ENCODE measurements at places on chromosomes 2 and 18.

DNA sequence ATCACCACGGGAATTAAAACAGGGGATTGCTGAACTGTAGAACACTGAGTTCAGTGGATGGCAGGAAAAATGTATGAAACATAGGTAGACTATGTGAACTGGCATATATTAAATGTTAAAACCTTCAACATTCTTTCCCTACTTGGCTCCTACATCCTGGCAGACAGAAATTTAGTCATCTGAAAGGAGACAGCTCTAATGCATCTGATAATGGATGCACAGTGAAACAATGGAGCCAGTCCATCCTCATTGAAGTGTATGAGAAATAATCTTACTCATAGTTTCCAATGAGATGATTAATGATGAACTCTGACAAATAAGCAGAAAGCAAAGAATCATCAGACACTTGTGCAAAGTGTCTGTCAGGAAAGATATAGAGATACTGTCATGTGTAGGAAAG, 1629.7 kb upstream of the TMEFF2 start:
- H3K4me3 ChIP-seq, result no peak overlapping the region
- no peaks in the 10 kb centered on the region for H3K36me3 ChIP-seq
- no peak for DNase-seq
- H3K4me1 ChIP-seq, result no peaks in the 10 kb centered on the region
- H3K27me3 ChIP-seq, result no peaks in the 10 kb centered on the region

- no peak for DNase-seq
- no peaks in the 10 kb centered on the region for H3K27me3 ChIP-seq
- no peaks in the 10 kb centered on the region for H3K36me3 ChIP-seq
- no peak overlapping the region for H3K27ac ChIP-seq
- H3K4me3 ChIP-seq, result no peak overlapping the region
Measured at GRCh38 chr18:4691836-4692235, 236.7 kb upstream of the DLGAP1 start.

- H3K4me1 ChIP-seq, result no peaks in the 10 kb centered on the region
- H3K27me3 ChIP-seq, result no peaks in the 10 kb centered on the region
- no peak overlapping the region for H3K4me3 ChIP-seq
Measured at GRCh38 chr2:217045700-217046475, 186.0 kb upstream of the TNP1 start.

GRCh38 chr2:9998916-9999654, 44.3 kb upstream of the KLF11 start:
- H3K27me3 ChIP-seq, result no peaks in the 10 kb centered on the region
- DNase-seq, result peak; percentile 18
- no peak overlapping the region for H3K4me3 ChIP-seq
- no peak overlapping the region for H3K27ac ChIP-seq
- peaks cover 14% of the 10 kb centered on the region for H3K4me1 ChIP-seq
- no peaks in the 10 kb centered on the region for H3K36me3 ChIP-seq

DNA sequence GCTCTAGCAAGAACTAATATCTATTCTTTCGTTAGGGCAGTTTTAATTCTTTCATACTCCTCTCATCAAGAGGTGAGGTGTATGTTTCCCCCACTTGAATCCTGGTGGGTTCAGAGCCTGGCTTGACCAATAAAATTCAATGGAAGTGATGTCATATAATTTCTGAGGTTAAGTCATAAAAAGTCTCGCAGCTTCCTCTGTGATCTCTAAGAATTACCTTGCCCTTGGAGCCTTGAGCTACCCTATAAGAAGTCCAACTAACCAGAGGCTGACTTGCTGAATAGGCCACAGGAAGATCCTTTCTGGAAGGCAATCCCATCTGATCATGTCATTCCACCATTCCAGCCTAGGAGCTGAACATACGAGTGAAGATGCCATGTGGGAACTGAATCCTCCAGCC, 26.1 kb upstream of the INO80D start:
- H3K36me3 ChIP-seq, result peaks cover 42% of the 10 kb centered on the region
- no peak for DNase-seq
- H3K27me3 ChIP-seq, result no peaks in the 10 kb centered on the region
- H3K4me1 ChIP-seq, result no peaks in the 10 kb centered on the region
- no peak overlapping the region for H3K27ac ChIP-seq

DNA sequence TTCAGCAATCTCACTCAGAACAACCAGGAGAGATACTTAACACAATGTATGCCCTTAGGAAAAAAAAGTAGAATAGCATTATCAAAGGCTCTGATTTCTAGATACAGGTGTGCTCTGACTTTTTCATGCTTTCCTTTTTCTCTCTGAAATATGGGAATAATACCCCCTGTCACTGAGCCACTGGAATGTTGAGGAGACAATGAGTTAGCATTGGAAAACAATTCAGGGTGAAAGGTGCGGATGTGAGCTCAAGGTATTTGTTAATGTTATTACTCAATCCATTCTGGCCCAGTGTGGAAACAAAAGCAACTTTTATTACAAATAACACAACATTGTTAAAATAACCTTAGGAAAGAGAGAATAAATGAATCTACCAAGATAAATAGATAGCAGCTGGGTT, 228.0 kb downstream of the IKZF2 start:
- no peak for DNase-seq
- no peak overlapping the region for H3K4me3 ChIP-seq
- H3K27me3 ChIP-seq, result no peaks in the 10 kb centered on the region

GRCh38 chr2:102788885-102789260, 27.0 kb downstream of the TMEM182 start:
- DNase-seq, result no peak
- H3K36me3 ChIP-seq, result no peaks in the 10 kb centered on the region
- H3K27me3 ChIP-seq, result no peaks in the 10 kb centered on the region
- H3K4me3 ChIP-seq, result no peak overlapping the region
- no peak overlapping the region for H3K27ac ChIP-seq

GRCh38 chr2:19547321-19547720, 188.9 kb upstream of the OSR1 start:
- H3K27me3 ChIP-seq, result no peaks in the 10 kb centered on the region
- no peak overlapping the region for H3K27ac ChIP-seq
- no peaks in the 10 kb centered on the region for H3K36me3 ChIP-seq
- H3K4me1 ChIP-seq, result no peaks in the 10 kb centered on the region

GRCh38 chr18:50014606-50015005, 180.3 kb downstream of the MYO5B start:
- H3K27me3 ChIP-seq, result no peaks in the 10 kb centered on the region
- peaks cover 15% of the 10 kb centered on the region for H3K4me1 ChIP-seq
- H3K36me3 ChIP-seq, result no peaks in the 10 kb centered on the region
- no peak for DNase-seq

DNA sequence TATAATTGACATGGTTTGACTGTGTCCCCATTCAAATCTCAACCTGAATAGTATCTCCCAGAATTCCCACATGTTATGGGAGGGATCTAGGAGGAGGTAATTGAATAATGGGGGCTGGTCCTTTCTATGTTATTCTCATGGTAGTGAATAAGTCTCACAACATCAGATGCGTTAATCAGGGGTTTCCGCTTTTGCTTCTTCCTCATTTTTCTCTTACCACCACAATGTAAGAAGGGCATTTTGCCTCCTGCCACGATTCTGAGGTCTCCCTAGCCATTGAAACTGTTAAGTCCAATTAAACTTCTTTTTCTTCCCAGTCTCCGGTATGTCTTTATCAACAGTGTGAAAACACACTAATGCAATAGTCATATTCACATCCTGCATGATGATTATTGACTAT, 1073.3 kb upstream of the CDH2 start:
- no peaks in the 10 kb centered on the region for H3K4me1 ChIP-seq
- H3K27ac ChIP-seq, result no peak overlapping the region
- DNase-seq, result no peak
- no peak overlapping the region for H3K4me3 ChIP-seq
- H3K27me3 ChIP-seq, result no peaks in the 10 kb centered on the region
- H3K36me3 ChIP-seq, result no peaks in the 10 kb centered on the region

- no peaks in the 10 kb centered on the region for H3K27me3 ChIP-seq
- H3K4me3 ChIP-seq, result no peak overlapping the region
- peaks cover 38% of the 10 kb centered on the region for H3K36me3 ChIP-seq
- DNase-seq, result no peak
Measured at GRCh38 chr18:41965634-41966255, 10.7 kb downstream of the PIK3C3 start.

- no peaks in the 10 kb centered on the region for H3K36me3 ChIP-seq
- H3K27ac ChIP-seq, result no peak overlapping the region
- no peak for DNase-seq
- no peaks in the 10 kb centered on the region for H3K27me3 ChIP-seq
Measured at GRCh38 chr2:232492963-232493700, 5.5 kb upstream of the ECEL1 start.

- peak; percentile 57 for DNase-seq
- H3K27me3 ChIP-seq, result no peaks in the 10 kb centered on the region
- no peak overlapping the region for H3K4me3 ChIP-seq
- H3K27ac ChIP-seq, result no peak overlapping the region
Measured at GRCh38 chr2:240983996-240984498, 14.4 kb upstream of the SNED1 start.

- DNase-seq, result no peak
- no peaks in the 10 kb centered on the region for H3K36me3 ChIP-seq
- H3K4me1 ChIP-seq, result no peaks in the 10 kb centered on the region
- no peak overlapping the region for H3K27ac ChIP-seq
- no peak overlapping the region for H3K4me3 ChIP-seq
Measured at GRCh38 chr2:205837663-205838062, 155.4 kb downstream of the NRP2 start.

DNA sequence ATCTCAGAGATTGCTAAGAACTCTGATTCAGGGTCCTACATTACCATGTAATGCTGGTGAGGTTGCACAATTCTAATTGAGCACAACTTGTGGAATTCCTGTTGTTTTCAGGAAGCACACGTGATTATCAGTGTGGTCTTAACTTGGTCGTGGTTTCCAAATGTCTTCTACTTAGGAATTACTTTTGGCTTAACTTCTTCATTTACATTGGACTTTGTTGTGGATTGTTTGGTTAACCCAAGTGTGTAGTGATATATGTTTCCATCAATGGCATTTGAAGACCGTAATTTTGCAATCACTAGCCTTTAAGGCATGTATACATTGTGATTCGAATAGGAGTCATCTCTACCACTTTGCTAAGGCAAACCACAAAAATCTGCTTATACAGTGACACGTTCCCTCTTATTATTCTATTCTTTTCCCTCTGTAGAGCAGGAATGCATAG, 373.3 kb downstream of the IRS1 start:
- no peak for DNase-seq
- H3K4me1 ChIP-seq, result no peaks in the 10 kb centered on the region
- H3K27me3 ChIP-seq, result no peaks in the 10 kb centered on the region
- H3K4me3 ChIP-seq, result no peak overlapping the region

- H3K4me1 ChIP-seq, result peaks cover 43% of the 10 kb centered on the region
- H3K36me3 ChIP-seq, result peaks cover 2% of the 10 kb centered on the region
Measured at GRCh38 chr2:238239543-238239862, 335 bp downstream of the HES6 start.

DNA sequence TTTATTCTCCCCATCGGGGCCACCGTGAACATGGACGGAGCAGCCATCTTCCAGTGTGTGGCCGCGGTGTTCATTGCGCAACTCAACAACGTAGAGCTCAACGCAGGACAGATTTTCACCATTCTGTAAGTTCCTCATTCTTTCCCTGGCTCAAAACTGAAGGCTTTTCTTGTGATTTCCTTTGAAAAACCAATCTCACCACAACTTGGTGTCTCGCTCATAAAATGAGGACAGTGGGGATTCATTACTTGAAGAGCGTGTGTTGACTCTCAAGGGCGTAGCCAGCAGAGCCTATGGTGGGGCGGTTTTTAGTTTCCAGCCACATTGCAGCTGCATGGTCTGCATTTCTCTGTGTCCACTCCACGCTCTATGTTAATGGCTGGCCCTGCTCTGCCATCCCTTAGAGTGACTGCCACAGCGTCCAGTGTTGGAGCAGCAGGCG, 29.0 kb downstream of the SLC1A4 start:
- H3K4me3 ChIP-seq, result no peak overlapping the region
- DNase-seq, result peak; percentile 70
- H3K27me3 ChIP-seq, result no peaks in the 10 kb centered on the region
- no peak overlapping the region for H3K27ac ChIP-seq

GRCh38 chr2:233469261-233470010, 97.1 kb downstream of the USP40 start:
- H3K4me1 ChIP-seq, result no peaks in the 10 kb centered on the region
- H3K4me3 ChIP-seq, result no peak overlapping the region
- no peaks in the 10 kb centered on the region for H3K27me3 ChIP-seq
- H3K27ac ChIP-seq, result peak overlapping the region; percentile 86

DNA sequence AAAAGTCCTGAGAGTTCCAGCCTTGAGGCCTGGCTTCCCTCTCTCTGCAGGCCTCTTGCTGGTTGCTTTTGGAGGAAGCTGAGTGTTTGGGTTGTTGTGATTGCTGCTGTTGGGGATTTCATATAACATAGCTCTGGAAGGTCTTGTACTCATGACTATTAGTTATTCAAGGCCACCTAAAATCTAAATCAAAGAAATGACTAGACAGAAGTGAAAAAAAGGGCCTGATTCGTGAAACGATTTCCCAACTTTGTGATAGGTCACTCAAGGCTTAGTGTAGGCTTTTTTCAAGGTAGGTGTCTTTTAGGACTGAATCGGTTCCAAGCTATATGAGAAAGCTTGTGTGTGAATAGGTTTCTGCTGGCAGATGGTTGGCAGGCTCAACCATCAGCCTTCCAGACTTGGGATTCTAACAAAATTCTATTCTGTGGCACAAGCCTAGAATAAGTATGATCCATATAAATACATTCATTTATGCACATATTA, 164.4 kb downstream of the FMNL2 start:
- H3K4me1 ChIP-seq, result peaks cover 42% of the 10 kb centered on the region
- no peaks in the 10 kb centered on the region for H3K27me3 ChIP-seq
- no peak overlapping the region for H3K4me3 ChIP-seq
- H3K27ac ChIP-seq, result peak overlapping the region; percentile 63
- no peak for DNase-seq

GRCh38 chr18:475202-476031, 25.1 kb downstream of the COLEC12 start:
- H3K36me3 ChIP-seq, result no peaks in the 10 kb centered on the region
- DNase-seq, result no peak
- peak overlapping the region; percentile 29 for H3K27ac ChIP-seq
- H3K27me3 ChIP-seq, result no peaks in the 10 kb centered on the region
- H3K4me3 ChIP-seq, result no peak overlapping the region

GRCh38 chr2:200302940-200303727, 3.4 kb upstream of the SPATS2L start:
- H3K27ac ChIP-seq, result no peak overlapping the region
- no peaks in the 10 kb centered on the region for H3K27me3 ChIP-seq
- peaks cover 5% of the 10 kb centered on the region for H3K4me1 ChIP-seq
- H3K36me3 ChIP-seq, result no peaks in the 10 kb centered on the region

- no peaks in the 10 kb centered on the region for H3K27me3 ChIP-seq
- no peak overlapping the region for H3K27ac ChIP-seq
- peaks cover 32% of the 10 kb centered on the region for H3K4me1 ChIP-seq
- no peaks in the 10 kb centered on the region for H3K36me3 ChIP-seq
- no peak for DNase-seq
Measured at GRCh38 chr2:28898048-28898447, 3.6 kb downstream of the WDR43 start.

DNA sequence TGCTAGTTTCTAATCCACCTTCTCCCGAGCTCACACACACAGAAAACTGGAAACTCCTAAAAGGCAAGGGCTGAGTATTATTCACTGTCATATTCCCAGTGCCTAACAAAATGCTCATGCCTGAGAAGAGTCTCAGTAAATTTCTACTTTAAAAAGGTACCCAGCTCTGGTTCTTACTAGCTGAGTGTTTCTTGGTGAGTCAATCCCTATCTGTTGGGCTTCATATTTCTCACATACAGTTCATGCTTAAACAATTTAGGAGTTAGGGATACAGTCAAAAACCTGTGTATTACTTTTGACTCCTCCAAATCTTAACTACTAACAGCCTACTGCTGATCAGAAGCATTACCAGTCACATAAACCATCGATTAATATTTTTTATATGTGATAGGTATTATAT, 204.9 kb downstream of the EN1 start:
- no peaks in the 10 kb centered on the region for H3K36me3 ChIP-seq
- no peaks in the 10 kb centered on the region for H3K4me1 ChIP-seq
- DNase-seq, result no peak

Data from tibial artery (tissue), 4 donors.